ENCODE measurements at places on chromosomes 1 and 21.

DNA sequence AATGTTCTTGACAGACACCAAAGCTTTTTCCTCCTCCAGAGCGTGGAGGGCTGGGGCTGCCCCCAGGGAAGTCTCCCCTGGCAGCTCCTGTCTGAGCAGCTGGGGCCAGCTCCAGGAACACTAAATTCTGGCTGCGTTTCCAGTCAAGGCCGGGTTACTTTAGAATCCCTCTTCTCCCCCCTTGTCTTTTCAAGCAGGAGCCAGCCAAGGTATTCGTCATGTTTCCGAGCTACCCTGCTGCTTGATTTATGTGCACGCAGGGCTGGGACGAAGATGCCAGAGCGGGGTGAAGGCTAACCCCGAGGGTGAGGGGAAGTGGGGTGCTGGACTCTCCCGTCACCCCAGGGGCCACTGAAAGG is 68.1 kb upstream of the ANGPTL1 start:
- no peak for DNase-seq

GRCh38 chr21:34621434-34622350 is 6.8 kb upstream of the RCAN1 start:
- no peak for DNase-seq

- no peak for DNase-seq
These were observed 599.9 kb upstream of the RGS18 start for GRCh38 chr1:191558379-191558778.

DNA sequence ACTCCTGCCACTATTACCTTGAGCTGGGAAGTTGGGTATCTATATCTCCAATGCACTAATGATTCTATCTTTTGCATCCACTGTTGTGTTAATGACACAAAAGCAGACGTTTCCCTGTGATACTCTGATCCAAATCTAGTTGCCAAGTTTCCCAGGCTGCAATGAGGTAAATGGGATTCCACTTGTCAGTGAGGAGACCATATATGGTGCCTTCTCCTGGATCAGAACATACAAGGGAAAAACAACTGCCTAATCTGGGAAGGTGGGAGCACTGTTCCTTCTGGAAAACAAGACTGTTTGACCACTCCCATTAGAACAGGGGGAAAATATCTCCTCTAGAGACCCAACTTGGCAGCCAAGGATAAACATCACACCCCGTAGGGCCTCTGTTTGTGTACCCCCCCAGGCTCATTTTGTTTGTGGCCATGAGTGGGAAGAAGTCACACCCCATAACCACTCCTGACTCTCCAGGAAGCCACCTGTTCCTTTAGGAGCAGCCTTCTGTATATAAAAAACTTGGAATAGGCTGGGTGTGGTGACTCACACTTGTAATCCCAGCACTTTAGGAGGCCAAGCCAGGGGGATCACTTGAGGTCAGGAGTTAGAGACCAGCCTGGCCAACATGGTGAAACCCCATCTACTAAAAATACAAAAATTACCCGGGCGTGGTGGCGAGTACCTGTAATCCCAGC is 28.5 kb upstream of the SLC6A9 start:
- DNase-seq, result no peak

DNA sequence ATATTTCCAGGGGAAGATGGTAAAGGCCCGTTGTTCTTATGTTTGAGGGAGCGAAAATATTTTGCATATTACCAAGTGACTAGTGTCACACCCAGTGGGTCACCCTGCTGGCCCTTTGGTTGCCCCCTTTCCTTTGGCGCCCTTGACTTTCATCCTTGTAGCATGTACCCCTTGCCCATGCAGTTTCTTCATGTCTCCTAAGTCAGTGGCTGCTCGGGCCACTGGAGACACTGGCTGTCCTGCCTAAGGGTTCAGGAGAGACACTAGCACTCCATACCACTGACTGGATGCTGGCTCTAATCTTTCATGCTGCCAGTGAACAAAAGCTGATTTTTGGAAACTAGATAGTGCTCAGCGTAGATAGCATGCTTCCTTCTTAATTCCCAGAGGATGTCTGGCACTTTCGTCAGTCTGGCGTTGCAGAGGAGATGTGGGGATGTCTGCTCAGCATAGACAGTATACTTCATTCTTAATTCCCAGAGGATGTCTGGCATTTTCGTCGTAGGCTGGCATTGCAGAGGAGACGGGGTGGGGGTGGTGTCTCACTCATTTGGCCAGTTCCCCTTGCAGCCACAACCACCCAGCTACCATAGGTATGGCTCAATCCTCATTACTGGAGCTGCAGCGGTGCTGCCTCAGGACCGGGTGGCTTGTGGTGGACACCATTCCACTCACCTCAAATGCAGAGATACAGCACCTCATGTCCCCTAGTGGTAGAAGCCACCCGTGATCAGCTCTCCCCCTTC is 770.9 kb upstream of the TPTE start:
- no peak for DNase-seq

GRCh38 chr21:31203431-31204054 is 140.5 kb downstream of the TIAM1 start:
- no peak for DNase-seq

GRCh38 chr1:101006553-101006952 is 19.0 kb downstream of the DPH5 start:
- no peak for DNase-seq

GRCh38 chr21:42558846-42559245 is 45.2 kb downstream of the SLC37A1 start:
- DNase-seq, result no peak

GRCh38 chr1:182682406-182682805 is 2.0 kb downstream of the RGS8 start:
- no peak for DNase-seq

DNA sequence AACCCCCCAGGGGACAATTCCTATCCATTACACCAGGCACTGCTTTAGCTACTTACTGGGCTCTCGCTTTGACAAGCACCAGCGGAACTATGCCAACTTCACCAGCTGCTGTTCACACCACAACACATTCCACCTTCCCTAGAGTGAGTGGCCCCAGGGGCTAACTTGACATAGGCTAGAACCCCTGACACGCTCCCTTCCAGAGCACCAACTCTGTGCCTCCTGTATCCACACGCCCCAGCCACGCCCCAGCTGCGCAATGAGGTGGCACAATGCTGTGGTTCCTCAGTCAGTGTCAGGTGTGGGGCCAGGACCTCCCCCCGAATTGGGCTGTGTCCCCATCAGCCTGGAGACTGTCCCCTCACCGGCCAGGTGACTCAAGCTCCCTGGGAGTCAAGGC is 11.7 kb upstream of the FGR start:
- no peak for DNase-seq

DNA sequence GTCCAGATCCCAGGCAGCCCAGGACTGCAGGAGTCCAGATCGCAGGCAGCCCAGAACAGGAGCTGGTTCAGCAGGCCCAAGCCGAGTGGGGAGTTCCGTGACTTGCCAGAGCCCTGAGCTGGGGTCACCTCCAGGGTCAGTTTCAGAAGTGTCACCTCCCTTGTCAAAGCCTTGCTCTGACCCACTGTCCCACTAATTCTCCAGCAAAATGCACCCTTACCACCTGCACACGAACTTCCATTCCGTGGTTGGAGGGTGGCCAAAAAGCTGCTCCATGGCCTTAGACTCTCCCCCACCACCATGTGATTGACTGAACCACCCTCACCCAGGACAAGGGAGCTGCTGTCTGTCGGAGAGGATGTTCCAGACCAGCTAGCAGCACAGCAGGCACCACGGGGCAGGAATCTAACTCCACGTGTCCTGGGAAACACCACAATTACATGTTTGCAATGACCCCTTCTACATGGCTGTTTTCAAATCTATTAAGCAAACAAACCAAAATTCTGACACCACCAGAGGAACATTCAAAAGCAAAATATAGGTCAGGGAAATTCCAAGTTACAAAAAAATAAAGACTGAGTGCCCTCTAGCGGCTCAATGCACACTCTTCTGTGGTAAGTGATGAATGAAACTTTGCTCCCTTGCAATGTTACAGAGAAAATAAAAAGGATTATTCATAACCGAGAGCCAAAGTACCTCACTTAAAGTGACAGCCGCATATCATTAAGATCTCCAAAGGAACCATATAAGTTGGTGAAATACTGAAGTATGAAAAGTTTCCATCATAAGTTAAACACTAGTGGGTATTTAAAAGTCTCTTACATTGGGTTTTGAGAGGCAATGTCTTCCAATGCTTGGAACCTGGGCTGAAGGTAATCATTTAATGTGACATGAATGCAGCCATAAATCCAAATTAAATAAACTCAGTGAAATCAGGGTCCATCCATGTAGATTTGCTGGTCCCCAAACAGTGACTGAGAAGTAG is 76.3 kb downstream of the NPHP4 start:
- DNase-seq, result no peak

GRCh38 chr1:172390683-172391551 is 29.6 kb upstream of the C1orf105 start:
- no peak for DNase-seq

- DNase-seq, result no peak
These were observed 286.3 kb upstream of the SGIP1 start for GRCh38 chr1:66247415-66248208.

DNA sequence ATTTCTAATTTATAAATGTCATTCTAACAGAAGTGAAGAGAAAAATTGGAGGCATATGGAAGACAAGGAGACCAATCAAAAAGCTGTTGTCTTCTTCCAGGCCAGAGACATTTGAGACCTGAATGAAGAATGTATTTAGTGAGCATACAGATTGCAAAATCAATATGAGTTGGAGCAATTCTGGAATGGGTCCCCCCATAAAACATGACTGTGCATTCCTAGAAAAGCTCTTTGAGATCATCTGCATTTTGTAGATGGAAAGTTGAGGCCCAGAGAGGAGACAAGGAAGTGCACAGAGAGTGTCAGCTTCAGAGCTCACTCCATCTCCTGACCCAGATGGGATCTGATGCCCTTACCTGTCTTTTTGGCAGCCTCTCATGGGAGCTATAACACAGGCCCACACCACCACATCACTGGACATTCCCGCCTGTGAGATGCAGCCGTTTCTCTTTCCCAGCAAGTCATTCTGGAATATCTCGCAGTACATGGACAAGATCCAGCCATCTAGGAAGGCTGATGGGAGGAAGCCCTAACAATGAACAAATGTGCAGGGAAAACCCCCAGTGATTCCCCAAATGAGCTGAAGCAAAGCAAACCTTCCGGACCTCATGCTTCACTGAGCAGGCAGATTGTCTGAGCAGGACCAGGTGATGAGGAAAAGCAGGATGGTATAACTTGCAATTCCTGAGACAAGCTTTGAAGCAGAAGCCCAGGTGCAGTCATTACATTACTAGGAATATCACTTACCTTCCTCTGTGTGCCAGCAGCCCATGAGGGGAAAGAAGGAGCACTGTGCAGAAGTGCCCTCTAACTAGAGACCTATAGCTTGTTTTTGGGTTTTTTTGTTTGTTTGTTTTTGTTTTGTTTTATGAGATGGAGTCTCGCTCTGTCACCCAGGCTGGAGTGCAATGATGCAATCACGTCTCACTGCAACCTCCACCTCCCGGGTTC is 445.6 kb downstream of the PLPP3 start:
- DNase-seq, result no peak

DNA sequence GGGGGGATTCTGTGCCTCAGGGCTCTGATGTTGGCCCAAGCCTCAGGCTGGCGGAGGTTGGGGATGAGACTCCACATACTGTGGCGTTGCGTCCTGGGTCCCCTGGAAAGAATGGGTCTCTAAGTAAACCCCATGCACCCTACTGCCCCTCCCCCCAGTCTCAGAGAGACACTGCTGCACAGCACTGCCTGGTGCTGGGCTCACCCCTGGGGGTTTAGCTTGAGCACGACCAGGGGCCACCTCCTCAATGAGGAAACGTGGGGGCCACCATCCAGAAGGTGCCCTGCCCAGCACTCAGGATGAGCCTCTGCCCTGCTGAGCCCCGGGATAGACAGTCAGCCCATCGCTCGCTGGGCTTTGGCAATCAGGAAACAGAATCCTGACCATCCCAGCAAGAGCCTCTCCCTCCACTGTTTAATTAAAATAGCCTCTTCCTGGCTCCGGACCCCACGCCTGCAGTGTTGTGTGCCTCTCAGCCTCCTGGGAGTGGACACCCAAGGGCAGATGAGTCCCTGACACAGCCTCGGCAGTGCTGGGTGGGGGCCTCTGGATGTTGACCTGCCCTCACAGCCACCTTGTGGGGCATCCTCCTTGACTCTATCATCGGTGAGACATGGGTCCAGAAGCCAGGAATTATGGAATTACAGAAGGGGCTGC is 3.5 kb upstream of the KRTAP10-4 start:
- no peak for DNase-seq

DNA sequence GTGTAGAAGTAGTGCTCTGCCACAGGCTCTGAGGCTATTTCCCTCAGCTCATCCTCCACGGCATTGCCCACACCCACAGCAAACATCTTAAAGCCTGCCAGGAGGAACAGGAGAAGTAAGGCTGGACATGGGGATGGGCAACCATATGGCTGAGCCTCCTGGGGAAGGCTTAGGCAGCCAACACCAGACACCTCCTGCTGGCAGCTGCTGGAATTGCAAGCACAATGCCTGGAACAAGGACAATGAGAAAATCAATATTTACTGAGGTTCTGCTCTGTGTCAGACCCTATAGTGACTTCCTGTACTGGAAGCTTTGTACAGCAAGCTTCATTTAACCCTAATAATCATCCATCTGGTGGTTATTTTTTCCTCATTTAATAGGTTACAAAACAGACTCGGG is 8.2 kb downstream of the MATN1 start:
- DNase-seq, result no peak

GRCh38 chr1:24930260-24931145 is at the start of gene RUNX3:
Gene RUNX3, minus strand, starts transcription at chr1:24930276. Its CDS starts 408 bp downstream, at chr1:24929868.
- peak; percentile 74 for DNase-seq

- no peak for DNase-seq
These were observed 179.4 kb downstream of the ZP4 start for GRCh38 chr1:237711281-237711680.

DNA sequence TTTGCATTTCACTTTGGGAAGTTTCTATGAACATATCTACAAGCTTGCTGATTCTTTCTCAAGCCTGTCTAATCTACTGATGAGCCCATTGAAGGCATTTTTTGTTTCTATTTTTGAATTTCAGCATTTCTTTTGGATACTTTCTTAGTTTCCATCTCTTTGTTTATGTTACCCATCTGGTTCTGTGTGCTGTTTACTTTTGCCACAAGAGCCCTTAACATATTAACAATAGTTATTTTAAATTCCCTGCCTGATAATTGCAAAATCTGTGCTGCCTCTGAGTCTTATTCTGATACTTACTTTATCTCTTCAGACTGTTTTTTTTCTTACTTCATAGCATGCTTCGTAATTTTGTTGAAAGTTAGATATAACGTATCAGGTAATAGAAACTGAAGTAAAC is 75.8 kb upstream of the ZRANB2 start:
- DNase-seq, result no peak

All from stimulated activated CD4-positive, alpha-beta T cell treated with anti-CD3 and anti-CD28 coated beads, Interleukin-1b, Interleukin-23, amount 100 ng/mL, for 24 hours (primary cell).